H1 (cell line): ENCODE measurements at places on chromosomes 12 and 14.

- DNase-seq = no peak
Measured at GRCh38 chr12:86724716-86725115, 468.5 kb upstream of the MGAT4C start.

DNA sequence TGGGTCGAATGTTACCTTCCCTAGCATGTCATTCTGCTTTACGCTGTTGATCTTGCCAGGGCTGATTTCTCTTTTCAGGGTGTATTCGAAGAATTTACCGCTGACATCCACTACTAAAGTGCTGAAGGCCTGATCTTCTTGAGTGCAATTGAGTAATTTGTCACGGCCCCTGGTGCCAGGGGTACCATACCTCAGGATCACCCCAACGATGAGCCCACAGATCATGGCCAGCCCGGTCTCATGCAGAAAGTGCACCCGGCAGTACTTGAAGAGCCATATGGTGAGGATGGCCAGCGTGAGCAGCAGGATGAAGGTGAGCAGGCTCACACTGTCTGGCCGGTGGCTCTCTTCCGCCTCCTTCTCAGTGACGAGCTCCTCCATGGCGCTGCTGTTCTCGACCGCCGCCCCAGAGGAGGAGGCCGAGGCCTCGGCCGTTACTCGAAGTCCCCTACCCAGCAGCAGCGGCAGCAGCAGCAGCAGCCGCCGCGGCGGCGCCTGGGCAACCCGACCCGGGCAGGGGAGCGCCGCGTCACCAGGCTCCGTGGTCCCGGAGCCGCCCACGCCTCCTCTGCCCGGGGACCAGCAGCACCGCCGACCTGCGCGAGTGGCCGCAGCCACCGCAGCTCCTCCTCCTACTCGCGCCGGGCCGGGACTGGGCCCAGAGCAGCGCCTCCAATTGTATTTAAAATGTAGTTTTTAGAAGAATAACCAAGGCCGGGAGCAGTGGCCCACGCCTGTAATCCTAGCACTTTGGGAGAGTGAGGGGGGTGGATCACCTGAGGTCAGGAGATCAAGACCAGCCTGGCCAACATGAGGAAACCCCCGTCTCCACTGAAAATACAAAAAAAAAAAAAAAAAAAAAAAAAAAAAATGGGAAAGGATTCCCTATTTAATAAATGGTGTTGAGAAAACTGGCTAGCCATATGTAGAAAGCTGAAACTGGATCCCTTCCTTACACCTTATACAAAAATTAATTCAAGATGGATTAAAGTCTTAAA is 58.5 kb upstream of the TMPO start:
- peak; percentile 46 for DNase-seq

GRCh38 chr14:61416591-61416990 is 95.2 kb downstream of the PRKCH start:
- DNase-seq = no peak

DNA sequence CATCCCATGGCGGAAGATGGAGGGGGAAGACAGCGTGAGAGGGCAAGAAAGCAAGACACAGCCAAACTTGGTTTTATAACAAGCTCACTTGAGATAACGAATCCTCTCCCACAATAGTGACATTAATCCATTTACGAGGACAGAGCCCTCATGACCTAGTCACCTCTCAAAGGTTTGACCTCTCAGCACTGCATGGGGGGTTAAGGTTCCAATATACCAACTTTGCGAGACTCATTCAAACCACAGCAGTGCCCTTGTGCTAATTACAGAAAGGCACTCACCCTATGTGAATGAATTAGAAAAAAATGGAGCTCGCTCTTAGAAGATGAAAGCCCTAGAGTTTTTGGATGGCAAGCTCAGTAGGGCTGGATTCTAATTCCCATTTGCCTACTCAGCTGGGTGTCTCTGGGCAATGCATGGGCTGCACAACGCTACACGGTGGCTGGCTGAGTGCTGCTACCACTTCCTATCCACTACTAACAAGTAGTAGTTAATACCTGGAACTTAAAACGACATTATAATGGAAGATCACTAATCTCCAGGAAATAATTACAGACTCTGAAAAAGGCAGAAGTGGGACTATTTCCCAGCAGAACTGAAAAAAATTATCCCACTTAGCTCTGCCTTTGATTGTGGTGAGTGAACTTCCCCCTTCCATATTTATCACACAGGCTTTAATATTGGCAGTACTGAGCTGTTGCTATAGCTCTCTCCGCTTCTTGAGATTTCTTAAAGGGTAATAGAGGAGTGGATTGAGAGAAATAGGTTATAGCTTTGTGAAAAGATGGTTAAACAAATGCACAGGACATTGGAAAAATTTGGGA is 27.5 kb downstream of the TESPA1 start:
- no peak for DNase-seq

DNA sequence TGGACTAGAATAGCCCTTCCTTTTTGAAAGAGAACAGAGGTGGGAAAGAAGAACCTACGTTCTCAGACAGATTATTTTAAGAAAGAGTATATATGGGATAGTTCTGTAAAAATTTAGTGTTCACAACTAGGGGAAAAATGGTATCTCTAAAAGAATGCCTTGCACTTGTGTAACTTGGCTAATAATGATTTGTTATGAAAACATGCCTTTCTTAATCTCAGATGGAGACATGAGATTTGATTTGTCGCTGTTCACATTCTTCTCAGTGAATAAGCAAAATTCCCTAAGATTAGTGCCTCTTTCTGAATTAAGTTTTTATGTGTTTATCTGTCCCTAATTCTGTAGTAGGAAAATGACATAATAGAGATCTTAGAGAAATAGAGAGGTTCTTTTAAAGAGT is 100.8 kb downstream of the USP15 start:
- no peak for DNase-seq

DNA sequence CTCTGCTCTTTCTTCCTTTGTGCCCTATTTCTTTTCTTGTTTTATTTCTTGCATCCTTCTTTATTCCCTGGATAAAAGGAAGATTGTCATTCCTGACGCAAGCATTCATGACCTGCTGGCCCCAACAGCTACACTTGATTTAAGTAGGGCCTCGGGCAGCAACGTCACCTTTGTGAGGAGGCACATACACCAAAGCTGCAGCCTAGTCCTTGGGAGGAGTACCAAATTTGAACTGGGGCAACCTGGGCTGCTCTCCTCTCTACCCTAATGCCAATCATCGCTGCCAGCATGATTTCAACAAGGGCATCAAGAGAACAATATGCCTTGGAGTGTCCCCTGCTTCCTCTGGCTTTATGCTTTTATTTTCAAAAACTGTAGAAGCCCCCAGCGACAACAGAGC is 76.4 kb downstream of the C12orf50 start:
- no peak for DNase-seq

DNA sequence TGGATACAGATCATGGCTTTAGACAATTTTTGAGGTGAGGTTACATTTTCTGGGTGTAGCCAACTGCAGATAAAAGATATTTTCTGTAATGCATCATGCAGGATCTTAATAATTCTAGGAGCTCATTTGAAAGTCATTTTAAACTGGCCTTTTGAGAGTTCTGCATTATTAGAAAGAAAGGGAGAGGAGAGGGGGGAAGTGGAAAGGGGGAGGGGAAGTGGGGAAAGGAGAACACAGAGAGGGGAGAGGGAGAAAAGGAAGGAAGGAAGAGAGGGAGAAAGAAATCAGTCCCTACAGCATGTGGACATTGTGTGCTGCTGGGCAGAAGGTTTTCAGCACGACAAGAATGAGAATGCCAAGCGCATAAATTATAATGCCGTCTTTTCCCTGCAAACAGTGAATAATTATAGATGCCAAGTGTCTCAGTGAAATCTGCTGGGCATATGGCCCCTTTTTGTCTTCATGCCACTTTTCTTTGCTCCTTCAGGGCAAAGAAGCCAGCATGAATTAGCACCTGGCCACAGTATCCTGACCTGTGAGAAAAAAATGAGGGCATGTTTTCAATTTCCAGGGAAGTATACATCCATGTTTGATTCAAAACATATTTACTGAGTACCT is 22.7 kb upstream of the PPP2R5C start:
- no peak for DNase-seq

- no peak for DNase-seq
Measured at GRCh38 chr14:91317381-91318308, 73.1 kb upstream of the GPR68 start.

DNA sequence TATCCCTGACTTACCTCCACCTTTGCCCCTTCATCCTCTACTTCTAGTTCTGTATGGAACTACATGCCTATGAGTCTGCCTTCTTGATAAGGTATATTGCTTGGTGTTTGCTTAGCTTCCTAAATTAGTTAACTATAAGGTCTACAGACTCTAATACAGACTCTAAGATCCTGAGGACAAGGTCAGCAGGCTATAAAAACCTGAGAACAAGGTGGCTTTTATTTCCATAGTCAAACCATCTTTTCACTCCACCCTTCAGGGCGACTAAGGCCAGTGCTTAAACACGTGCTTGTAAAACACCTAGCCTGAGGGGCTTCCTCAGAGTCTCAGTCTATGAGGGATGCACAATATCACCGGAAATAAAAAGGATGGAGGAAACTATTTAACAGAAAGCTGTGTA is 36.1 kb upstream of the COL2A1 start:
- no peak for DNase-seq

GRCh38 chr14:22537436-22538310 is 51.4 kb downstream of the DAD1 start:
- DNase-seq = no peak

DNA sequence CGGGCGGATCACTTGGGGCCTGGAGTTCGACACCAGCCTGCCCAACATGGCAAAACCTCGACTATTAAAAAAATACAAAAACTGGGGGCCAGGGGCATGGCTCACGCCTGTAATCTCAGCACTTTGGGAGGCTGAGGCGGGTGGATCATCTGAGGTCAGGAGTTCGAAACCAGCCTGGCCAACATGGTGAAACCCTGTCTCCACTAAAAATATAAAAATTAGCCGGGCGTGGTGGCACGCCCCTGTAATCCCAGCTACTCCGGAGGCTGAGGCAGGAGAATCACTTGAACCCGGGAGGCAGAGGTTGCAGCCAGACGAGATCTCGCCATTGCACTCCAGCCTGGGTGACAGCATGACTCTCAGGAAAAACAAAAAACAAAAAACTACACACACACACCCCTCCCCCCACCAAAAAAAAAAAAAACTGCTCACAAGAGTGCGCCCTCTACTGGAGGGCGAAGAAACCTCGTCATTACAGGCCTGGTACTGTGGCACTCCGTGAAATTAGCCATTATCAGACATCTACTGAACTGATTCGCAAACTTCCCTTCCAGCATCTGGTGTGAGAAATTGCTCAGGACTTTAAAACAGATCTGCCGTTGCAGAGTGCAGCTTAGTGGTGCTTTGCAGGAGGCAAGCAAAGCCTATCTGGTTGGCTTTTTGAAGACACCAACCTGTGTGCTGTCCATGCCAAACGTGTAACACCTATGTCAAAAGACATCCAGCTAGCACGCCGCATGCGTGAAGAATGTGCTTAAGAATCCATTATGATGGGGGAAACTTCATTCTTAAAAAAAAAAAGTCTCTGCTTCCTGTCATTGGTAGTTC is 7.7 kb downstream of the PPP1R3E start:
- peak; percentile 56 for DNase-seq

DNA sequence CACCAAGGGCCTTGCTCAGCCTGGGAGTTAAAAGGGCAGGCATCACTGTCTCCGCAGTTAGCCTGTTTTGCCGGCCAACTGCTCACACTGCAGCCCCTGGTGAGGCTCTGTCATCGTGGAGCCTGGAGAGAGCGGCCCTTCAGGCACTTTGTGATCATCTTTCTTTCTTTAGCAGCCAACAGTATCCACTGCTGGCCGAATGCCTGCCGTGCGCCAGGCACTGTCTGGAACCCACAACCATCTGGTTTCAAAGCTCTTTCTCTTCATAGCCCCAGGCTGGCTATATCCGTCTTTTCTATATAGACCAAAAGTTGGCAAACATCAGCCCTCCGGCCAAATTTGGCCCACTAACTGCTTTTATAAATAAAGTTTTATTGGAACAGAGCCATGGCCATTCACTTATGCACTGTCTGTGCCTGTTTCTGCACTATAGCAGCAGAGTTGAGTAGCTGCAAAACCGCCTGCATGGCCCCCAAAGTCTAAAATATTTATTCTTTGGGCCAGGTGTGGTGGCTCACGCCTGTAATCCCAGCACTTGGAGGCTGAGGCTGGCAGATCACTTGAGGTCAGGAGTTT is 29.5 kb downstream of the SLC8B1 start:
- no peak for DNase-seq

- DNase-seq = no peak
Measured at GRCh38 chr14:61671082-61671481, 24.2 kb upstream of the HIF1A start.

DNA sequence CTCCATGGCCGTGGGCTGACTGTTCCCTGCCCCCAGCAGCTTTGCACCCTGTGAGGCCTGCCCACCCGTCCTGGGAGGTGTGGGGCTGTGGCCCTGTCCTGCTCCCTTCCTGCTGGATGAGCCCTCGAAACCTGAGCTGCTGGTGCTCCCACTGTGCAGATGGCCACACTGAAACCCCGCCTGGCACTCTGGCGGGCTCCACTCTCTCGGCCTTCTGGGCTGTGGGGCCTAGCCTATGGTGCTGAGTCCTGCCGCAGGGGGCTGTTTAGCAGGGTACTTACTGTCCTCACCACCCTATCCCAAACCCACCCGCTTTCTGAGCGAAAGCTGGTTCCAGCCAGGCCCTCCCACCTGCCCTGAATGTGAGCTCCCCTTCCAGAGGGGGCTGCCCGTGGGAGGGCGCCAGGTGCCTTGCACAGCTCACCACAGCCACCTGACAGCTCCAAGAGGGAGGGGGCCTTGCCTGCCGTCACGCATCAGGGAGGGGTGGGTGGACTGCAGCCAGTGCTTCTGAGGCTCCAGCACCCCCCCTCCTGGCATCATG is 7.3 kb downstream of the SLC25A47 start:
- DNase-seq = no peak

DNA sequence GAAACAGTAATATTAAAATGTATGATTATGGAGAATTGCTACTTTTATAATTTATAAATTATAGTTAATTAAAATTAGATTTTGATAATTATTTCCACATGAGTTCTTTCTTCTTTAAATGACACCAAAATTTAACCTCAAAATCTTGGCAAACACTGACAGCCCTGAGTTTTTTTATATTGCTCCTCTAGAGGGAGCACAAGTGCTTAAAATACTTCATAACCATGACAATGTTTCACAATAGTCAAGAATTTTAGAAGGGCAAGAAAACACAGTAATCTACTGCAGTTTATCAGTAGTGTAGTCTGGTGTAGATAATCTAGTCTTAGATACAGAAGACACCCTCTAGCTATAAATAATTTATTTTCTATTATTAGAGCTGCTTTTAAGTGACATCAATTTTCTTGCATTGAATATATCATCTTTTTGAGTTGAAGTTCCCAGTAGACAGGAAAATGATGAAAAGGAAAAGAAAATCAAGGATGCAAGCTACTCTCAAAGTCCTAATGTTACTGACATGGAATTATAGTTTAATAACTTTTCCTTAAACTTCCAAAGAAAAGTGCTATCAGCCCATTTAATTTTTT is 14.3 kb upstream of the PTGER2 start:
- DNase-seq = no peak
